ENCODE measurements at places on chromosomes 2 and 18.

GRCh38 chr2:139411236-139411635 is 631.0 kb upstream of the NXPH2 start:
- no peaks in the 10 kb centered on the region for H3K36me3 ChIP-seq
- H3K27ac ChIP-seq = no peak overlapping the region
- DNase-seq = no peak

GRCh38 chr2:221708902-221709301 is 136.8 kb upstream of the EPHA4 start:
- no peaks in the 10 kb centered on the region for H3K36me3 ChIP-seq
- no peak overlapping the region for H3K4me3 ChIP-seq
- H3K27ac ChIP-seq = no peak overlapping the region
- H3K27me3 ChIP-seq = no peaks in the 10 kb centered on the region
- no peak for DNase-seq

GRCh38 chr2:144801766-144802165 is 281.8 kb upstream of the ZEB2 start:
- H3K36me3 ChIP-seq = no peaks in the 10 kb centered on the region
- H3K4me3 ChIP-seq = no peak overlapping the region
- H3K27me3 ChIP-seq = no peaks in the 10 kb centered on the region
- no peak overlapping the region for H3K27ac ChIP-seq

DNA sequence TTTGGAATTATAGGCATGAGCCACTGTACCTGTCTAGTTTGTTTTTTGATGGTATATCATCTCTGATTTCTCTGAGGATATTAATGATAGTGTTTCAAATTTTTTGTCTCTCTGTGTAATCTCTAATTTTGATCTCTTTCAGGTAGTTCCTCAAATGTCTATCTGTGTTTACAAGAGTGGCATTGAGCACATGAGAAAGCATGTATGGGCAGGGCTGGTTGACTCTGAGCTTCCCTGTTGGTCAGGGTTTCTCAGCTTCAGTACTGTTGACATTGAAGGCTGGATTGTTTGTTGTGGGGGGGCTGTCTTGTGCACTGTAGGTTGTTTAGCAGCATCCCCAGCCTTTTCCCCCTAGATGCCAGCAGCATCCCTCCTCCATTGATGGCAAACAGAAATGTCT is 79.9 kb downstream of the TMEM247 start:
- H3K27me3 ChIP-seq = no peaks in the 10 kb centered on the region
- peaks cover 3% of the 10 kb centered on the region for H3K36me3 ChIP-seq
- no peak overlapping the region for H3K4me3 ChIP-seq
- H3K4me1 ChIP-seq = peaks cover 2% of the 10 kb centered on the region
- no peak overlapping the region for H3K27ac ChIP-seq

GRCh38 chr2:141331127-141331526 is 799.7 kb downstream of the LRP1B start:
- no peaks in the 10 kb centered on the region for H3K27me3 ChIP-seq
- H3K27ac ChIP-seq = no peak overlapping the region
- H3K4me1 ChIP-seq = no peaks in the 10 kb centered on the region
- H3K4me3 ChIP-seq = no peak overlapping the region

Data from CD4-positive, CD25-positive, alpha-beta regulatory T cell (primary cell).